Ascending aorta (tissue), 2 donors: ENCODE measurements at places on chromosomes 1 and 21.

- no peak for DNase-seq
- H3K27me3 ChIP-seq = no peaks in the 10 kb centered on the region
- no peak overlapping the region for H3K27ac ChIP-seq
- no peaks in the 10 kb centered on the region for H3K36me3 ChIP-seq
These were observed 80.4 kb downstream of the MAN1A2 start for GRCh38 chr1:117447661-117448060.

GRCh38 chr1:218412171-218412570, 67.0 kb downstream of the TGFB2 start:
- no peak overlapping the region for H3K4me3 ChIP-seq
- H3K27me3 ChIP-seq = no peaks in the 10 kb centered on the region
- DNase-seq = no peak
- H3K36me3 ChIP-seq = no peaks in the 10 kb centered on the region
- H3K4me1 ChIP-seq = no peaks in the 10 kb centered on the region
- H3K27ac ChIP-seq = no peak overlapping the region

DNA sequence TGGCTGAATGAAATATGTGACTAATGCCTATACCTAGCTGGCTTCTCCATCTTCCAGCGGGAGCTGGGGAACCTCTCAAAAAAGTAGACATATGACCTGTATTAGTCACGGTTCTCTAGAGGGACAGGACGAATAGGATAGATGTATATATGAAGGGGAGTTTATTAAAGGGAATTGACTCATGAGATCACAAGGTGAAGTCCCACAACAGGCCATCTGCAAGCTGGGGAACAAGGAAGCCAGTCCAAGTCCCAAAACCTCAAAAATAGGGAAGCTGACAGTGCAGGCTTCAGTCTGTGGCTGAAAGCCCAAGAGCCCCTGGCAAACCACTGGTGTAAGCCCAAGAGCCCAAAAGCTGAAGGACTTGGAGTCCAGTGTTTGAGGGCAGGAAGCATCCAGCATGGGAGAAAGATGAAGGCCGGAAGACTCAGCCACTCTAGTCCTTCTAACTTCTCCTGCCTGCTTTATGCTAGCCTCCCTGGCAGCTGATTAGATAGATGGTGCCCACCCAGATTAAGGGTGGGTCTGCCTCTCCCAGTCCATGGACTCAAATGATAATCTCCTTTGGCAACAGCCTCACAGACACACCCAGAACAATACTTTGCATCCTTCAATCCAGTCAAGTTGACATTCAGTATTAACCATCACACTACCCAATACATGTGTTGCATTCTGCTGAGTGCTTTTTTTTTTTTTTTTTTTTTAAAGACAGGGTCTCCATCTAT, 19.6 kb downstream of the OLIG1 start:
- H3K4me1 ChIP-seq = no peaks in the 10 kb centered on the region
- H3K27ac ChIP-seq = no peak overlapping the region
- H3K27me3 ChIP-seq = no peaks in the 10 kb centered on the region
- H3K36me3 ChIP-seq = no peaks in the 10 kb centered on the region
- H3K4me3 ChIP-seq = no peak overlapping the region
- no peak for DNase-seq

GRCh38 chr21:25281134-25281533, 326.1 kb downstream of the MRPL39 start:
- H3K27ac ChIP-seq = no peak overlapping the region
- no peak overlapping the region for H3K4me3 ChIP-seq
- H3K27me3 ChIP-seq = no peaks in the 10 kb centered on the region
- H3K36me3 ChIP-seq = no peaks in the 10 kb centered on the region

DNA sequence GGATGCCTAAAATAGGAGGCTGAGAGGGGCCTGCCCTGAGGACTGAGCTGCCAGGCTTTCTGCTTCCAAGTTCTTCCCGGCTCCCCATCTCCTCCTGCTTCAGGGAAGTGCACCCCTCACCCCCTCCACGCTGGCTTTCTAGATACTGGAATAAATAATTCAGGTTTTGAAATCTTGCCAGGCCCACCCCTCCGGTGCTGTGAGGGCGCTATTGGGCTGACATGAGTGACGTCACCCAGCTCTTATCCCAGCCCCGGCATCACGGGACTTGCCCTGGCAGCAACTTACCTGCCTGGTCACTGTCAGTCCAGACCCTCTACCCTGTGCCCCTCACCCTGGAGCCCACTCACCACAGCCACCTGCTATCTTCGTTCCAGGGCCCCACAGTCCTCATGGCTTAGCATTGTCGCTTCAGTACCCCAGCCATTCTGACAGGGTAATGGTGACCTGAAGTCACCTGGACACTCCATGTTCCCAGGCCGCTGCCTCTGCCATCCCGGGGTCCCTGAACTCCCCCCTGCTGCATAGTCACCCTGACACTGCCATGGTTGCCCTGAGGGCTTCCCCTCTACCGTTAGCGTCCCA, 819 bp upstream of the GPR3 start:
- H3K4me1 ChIP-seq = peaks cover 13% of the 10 kb centered on the region
- peak; percentile 76 for DNase-seq
- no peak overlapping the region for H3K27ac ChIP-seq
- H3K36me3 ChIP-seq = no peaks in the 10 kb centered on the region
- H3K4me3 ChIP-seq = peak overlapping the region; percentile 74
